RWPE1 (cell line): ENCODE measurements at places on chromosomes 12 and 14.

DNA sequence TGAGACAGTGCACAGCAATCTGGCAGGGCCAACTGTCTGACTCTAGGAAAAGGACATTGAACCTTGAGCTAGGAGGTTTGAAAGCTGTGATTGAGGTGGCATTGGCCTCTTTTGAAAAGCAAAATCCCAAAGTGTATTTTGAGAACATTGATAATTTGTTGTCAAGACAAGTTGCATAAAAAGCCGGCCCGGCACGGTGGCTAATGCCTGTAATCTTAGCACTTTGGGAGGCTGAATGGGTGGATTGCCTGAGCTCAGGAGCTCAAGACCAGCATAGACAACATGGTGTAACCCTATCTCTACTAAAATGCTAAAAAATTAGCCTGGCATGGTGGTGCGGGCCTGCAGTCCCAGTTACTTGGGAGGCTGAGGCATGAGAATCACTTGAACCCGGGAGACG lies 331.6 kb downstream of the DUSP6 start:
- no peak for DNase-seq

GRCh38 chr14:72788972-72789728 lies 104.8 kb downstream of the DPF3 start:
- no peak for DNase-seq

DNA sequence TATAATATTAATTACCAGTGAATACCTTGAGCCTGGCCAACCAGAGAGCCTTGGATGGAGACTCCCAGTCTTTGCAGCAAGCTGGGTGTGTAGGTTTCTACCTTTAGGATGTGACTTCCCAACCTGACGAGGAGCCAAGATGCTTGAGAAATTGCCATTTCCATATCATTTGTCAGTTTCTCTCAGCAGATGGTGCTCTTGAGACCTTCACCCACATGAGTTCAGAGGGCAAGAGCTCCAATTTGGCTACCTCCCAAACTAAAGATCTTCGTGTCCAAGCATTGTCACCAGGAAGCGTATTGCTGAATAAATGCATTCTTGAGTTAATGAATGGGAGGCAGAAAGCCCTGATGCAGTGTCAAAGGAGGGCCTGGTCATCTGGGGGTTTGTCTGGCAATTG lies 106.4 kb upstream of the TBX5 start:
- no peak for DNase-seq

- DNase-seq: no peak
Observed at GRCh38 chr14:90785471-90785870, 30.8 kb downstream of the TTC7B start.

- no peak for DNase-seq
Observed at GRCh38 chr12:121822393-121823100, 18.7 kb downstream of the SETD1B start.

DNA sequence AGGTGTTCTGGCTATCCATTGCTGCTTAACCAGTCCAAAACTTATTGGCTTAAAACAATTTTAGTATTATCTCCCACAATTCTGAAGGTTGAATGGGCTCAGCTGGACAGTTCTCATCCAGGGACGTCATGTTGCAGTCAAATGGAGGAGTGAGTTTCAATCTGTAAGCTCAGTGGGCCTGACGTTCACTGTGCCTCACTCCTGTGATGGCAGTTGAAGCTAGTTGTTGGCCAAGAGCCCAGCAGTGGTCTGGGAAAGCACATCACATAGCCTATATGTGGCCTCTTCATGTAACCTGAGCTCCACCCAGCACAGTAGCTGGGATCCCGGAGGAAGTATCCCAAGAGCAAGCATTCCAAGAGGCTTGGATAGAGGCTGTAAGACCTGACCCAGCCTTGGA lies 40.6 kb upstream of the CDKN3 start:
- peak; percentile 20 for DNase-seq

DNA sequence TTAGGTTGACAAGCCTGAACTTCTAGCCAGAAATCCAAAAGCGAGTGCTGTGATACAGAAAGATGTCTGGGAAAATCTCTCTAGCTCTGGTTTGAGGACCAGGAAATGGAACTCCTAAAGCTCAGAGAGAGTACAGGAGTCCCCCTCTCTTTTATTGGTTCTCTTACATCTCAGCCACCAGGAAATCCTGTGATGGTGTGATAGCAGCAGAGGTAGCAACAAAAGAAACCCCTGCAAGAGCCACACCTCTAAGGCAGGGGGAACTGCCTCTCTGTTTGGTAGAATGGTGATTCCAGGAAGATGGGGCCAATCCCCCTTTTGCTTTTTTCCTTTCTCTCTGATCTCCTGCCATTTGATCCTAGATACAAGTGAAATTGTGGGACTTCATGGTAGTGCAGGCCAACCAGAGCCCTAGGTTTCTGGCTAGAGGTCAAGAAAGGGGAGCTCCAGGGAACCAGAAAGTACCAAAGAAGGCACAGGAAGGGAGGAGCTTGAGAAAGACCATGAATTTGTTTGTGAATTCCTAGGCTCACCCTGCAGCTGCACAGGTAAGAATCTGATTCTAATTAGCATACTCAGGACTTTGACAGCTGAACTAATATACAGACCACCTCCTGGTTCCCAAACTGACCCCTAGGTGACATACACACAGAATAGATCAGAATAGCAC lies 88.5 kb downstream of the PAPLN start:
- DNase-seq: no peak

DNA sequence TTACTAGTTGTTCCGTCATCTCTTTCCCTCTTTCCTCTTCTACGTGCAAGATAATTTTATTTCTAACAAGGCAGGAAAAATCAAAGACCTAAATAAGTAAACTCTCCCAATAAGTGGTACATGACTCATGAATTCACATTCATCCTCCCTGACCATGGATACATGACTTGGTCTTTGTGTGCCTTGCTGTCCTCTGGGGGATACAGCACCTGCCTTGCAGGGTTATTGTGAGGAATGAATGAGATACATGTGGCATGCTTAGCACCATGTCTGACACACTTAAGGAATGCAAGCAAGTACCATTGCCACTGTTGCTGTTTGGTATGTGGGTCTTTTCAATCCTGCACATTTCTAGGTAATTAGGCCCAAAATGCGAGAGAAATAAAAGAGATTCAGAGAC lies 208.4 kb downstream of the DPF3 start:
- DNase-seq: no peak

DNA sequence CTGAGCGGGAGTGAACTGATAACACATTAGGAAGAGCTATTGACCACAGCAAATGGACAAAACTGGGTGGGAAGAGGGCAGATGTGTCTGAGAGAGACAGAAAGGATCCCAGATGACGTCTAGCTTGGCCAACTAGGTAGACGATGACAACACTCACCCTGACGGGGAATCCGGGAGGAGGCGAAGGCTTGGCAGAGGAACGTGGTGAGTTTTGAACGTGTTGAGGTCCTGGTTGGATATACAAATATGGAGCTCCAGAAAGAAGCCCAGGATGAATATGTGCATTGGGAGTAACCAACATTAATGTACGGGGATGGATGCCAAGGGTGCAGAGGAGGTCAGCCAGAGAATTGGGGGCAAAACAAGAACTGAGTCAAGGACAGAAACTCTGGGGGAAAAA lies 60.7 kb downstream of the DPF3 start:
- DNase-seq: no peak

GRCh38 chr12:127115468-127116035 lies 1151.4 kb upstream of the TMEM132C start:
- no peak for DNase-seq

- DNase-seq: no peak
Observed at GRCh38 chr14:74525361-74525851, 31.8 kb downstream of the ISCA2 start.

GRCh38 chr14:61221906-61222305 lies 59.2 kb downstream of the TMEM30B start:
- DNase-seq: no peak

GRCh38 chr12:49615725-49616124 lies 7.6 kb upstream of the PRPF40B start:
- no peak for DNase-seq

GRCh38 chr12:65430571-65431306 lies 152.3 kb downstream of the MSRB3 start:
- DNase-seq: peak; percentile 77

DNA sequence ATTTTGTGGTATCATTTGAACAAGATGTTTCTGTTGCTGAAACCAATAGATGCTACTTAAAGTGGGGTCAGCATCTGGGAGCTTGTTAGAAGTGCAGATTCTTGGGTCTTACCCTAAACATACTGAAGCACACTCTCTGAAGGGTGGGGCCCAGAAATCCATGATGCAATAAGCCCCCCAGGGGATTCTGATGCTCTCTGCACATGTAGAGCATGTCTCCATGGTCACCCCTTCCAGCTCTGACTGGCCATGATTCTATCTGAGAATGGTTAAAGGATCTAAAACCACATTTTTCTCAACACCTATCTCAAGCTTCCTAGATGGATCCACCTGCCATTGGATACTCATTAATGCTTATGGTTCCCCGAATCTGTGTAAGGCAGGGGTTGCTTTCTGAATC lies 20.4 kb downstream of the JDP2 start:
- no peak for DNase-seq
